ENCODE measurements at places on chromosomes 7 and 10. TPM values are rescaled to one million over a fixed set of nuclear protein-coding genes. Genes with fewer than 3 reads are reported as not detected.

Gene MRLN
- 0.69 TPM for total RNA-seq

Gene RBM48
- 22.1 TPM for total RNA-seq

Gene RBP3
- total RNA-seq = not detected

Gene OR2A42
- under 0.01 TPM for total RNA-seq

Gene KCNMA1
- total RNA-seq = 76.1 TPM

Gene WEE2
- total RNA-seq = 0.23 TPM

Gene OPN4
- not detected for total RNA-seq

Gene ZNF425
- 5.8 TPM for total RNA-seq

Gene SPDYE6
- not detected for total RNA-seq

Gene TRPV5
- total RNA-seq = 0.23 TPM

Gene MXI1
- total RNA-seq = 52.4 TPM

Gene AKR1C4
- not detected for total RNA-seq

Gene HECW1
- total RNA-seq = 48.0 TPM

Gene BNIP3
- total RNA-seq = 44.8 TPM

Gene METTL27
- total RNA-seq = 0.46 TPM

Gene WNT8B
- 0.69 TPM for total RNA-seq

Data from diencephalon (tissue), 1 donor.